Activated CD8-positive, alpha-beta memory T cell treated with anti-CD3 and anti-CD28 coated beads for 24 hours (primary cell): ENCODE measurements at places on chromosomes 4 and X.

DNA sequence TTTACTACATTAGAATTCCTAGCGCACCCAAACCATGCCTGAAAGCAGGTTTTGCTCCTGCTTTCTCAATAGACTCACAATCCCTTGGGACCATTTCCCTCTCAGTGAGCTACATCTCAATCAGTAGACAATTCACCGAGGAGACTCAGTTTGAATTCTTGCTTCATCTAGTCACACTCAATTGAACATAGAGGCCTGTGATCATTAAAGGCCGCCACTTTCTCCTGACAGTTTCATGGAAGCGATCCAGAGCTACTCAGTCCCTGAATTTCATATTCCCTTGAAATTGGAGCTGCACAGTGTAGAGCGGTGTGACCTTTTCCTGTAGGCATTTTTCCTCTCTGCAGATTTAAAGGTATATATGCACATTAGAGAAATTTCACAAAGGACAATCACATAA, 193.9 kb upstream of the SPOCK3 start:
- DNase-seq = no peak

GRCh38 chr4:99803566-99804101, 13.0 kb upstream of the DAPP1 start:
- no peak for DNase-seq

DNA sequence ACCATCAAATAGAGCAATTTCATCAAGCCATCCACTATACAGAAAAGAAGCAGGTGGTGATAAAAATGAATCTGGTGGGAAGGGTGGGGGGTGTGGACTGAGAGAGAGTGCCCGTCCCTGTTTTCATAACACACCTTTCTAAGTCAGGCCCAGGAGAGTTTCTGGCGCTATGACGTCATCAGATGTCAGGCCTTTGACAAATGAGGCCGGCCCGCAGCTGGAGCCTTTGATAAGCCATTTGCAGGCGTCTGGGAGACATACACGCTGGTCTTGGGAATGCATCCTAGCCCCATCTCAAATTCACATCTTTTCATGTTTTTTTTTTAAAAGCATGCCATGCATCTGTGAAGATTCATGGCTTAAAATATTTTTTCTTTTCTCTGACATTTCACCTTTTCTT, 404.5 kb downstream of the BCOR start:
- DNase-seq = no peak

GRCh38 chr4:159227378-159227777, 124.5 kb downstream of the RAPGEF2 start:
- no peak for DNase-seq

- DNase-seq = no peak
These were observed 22.2 kb downstream of the LIAS start for GRCh38 chr4:39480902-39481695.

DNA sequence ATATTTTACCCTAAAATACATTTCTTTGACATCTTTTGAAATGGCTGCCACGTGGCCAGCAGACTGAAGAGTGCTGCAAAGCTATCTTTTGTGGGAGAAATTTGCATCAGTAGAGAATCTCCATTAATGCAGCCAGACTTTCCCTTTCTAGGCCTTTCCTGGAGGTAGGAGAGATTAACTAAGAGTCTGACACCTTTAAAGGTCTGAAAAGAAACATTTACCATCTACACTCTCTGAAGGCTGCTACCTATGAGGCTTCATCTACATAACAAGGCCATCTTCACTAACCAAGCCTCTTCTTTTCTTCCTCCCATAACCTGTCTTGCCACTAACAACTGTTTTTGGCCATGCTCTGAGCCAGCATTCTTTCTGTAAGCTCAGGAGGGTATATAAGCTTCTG, 17.8 kb upstream of the SPRY1 start:
- DNase-seq = no peak

DNA sequence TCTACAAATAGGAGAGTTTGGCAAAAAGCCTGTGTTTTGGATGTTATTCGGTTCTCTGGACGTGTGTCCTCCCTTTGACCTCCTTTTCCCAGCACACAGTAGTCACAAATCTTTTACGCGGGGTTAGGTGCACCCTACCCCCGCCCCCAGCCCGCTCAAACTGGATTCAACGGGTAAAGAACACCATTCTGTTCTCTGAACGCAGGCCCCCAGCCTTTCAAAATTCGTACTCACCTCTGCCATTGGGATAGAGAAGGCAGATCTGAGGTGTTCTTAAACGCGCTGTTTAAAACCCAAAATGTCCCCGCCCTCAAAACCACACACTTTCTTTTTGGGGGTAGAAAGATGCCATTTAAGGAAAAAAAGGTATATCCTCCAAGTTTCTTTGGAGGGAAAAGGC, 2.7 kb downstream of the LEF1 start:
- no peak for DNase-seq

- no peak for DNase-seq
These were observed 96.5 kb downstream of the HDAC8 start for GRCh38 chrX:72475952-72476668.

DNA sequence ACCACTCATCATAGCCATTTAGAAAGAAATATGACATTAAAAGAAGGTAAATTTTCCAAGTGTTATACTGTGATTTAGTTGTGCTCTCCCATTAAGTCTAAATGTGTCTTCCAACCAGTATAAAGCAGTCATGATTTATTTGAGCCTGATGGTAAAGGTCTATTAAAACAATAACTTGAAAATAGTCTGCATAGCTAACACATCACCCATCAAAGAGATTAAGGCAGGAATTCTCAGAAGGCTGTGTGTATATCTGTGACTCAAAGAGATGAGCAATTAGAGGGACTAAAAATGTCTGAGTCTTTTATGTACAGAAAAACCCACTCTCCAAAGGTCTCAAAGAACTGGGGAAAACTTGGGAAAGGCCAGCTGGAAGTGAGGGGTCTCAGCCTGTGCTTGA, 70.3 kb upstream of the IQCM start:
- no peak for DNase-seq

GRCh38 chr4:6343939-6344408, 74.3 kb downstream of the WFS1 start:
- DNase-seq = no peak

GRCh38 chrX:54452920-54453319, 12.7 kb downstream of the TSR2 start:
- DNase-seq = no peak

DNA sequence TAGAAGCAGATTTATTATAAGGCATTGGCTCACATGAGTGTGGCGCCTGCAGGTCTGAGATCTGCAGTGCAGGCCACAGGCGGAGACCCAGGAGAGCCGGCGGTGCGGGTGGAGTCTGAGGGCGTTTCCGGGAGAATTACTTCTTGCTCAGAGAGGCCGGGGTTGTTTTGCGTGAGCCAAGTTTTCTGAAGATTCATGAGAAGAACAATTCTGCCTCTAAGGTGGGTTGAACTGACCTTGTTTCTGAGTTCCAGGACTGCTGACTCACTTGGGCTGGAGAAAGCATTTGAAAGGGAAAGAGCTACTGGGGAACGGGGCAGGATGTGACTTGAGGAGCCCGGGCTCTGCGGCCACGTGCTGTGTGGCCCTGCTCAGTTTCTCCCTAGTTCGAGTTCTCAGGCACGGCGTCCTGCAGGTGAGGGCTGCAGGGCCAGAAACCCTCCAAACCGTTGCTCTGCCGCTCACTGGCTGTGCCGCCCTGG, 36.7 kb upstream of the SORCS2 start:
- DNase-seq = no peak

GRCh38 chr4:72152731-72153130, 120.9 kb downstream of the NPFFR2 start:
- DNase-seq = no peak

- DNase-seq = no peak
These were observed 52.2 kb downstream of the NALF2 start for GRCh38 chrX:69556060-69557011.

GRCh38 chr4:120354381-120354780, 287.7 kb upstream of the MAD2L1 start:
- DNase-seq = no peak

DNA sequence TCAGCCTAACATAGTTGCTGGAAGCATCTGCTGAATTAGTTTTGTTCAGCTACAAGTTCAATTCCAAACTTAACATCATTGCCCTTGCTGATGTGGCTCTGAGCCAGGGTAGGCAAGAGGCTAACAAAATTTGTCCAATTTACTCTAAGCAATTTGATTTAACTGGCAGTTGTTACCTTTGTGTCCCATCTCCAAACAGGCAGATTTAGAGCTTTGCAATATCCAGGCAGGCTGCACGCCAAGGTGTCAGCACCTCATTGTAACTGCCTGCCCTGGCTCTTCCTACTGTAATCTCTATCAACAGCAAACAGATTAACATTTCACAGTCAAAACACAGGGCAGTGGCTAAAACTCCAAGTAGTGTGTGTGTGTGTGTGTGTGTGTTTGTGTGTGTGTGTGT, 2070.6 kb downstream of the PCDH7 start:
- no peak for DNase-seq

GRCh38 chrX:50691820-50692219, 122.2 kb downstream of the SHROOM4 start:
- peak; percentile 55 for DNase-seq

DNA sequence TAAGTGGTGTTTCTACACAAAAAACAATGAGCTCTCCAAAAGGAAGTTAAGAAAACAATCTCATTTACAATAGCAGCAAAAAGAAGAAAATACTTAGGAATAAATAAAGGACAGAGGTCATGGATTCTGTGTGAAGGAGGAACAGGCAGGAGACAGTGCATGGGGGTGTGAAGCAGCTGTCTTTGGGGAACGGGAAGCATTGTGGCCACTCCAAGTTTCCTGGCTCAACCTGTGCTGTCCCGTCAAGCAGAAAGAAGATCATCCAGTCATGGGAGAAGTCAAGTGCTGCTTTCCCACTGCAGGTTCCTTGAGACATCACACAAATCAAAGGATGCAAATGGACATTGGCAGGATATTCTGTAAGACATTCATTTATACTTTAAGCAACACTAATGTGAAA, 66.1 kb upstream of the MAML3 start:
- no peak for DNase-seq
